Activated naive CD8-positive, alpha-beta T cell treated with anti-CD3 and anti-CD28 coated beads, Interleukin-2, amount 10 ng/mL, durations not matched to agents 7 days and 5 days (primary cell): ENCODE measurements at places on chromosomes 5 and 9. TPM values are rescaled to one million over a fixed set of nuclear protein-coding genes. Genes with fewer than 3 reads are reported as not detected.

C9orf153 gene
- 0.34 TPM for total RNA-seq

UGCG gene
- total RNA-seq, result 24.9 TPM

RNF208 gene
- 7.2 TPM for total RNA-seq

LCP2 gene
- 452 TPM for total RNA-seq

MTMR12 gene
- total RNA-seq, result 32.2 TPM

TMEM203 gene
- total RNA-seq, result 37.4 TPM

RASGEF1C gene
- total RNA-seq, result not detected

OSMR gene
- not detected for total RNA-seq

ANGPTL2 gene
- total RNA-seq, result not detected

THBS4 gene
- total RNA-seq, result 0.47 TPM

NACC2 gene
- 11.2 TPM for total RNA-seq

GPR150 gene
- total RNA-seq, result 1.2 TPM

LYRM7 gene
- 15.0 TPM for total RNA-seq

PAIP1 gene
- total RNA-seq, result 34.9 TPM

GZMA gene
- 250 TPM for total RNA-seq

SEMA5A gene
- total RNA-seq, result 0.03 TPM

MCC gene
- total RNA-seq, result 4.4 TPM

TYRP1 gene
- not detected for total RNA-seq

PCDHB9 gene
- not detected for total RNA-seq

PCDHB5 gene
- total RNA-seq, result not detected

SERF1B gene
- total RNA-seq, result 9.8 TPM

TRPM6 gene
- total RNA-seq, result not detected

DIRAS2 gene
- not detected for total RNA-seq

TPPP gene
- total RNA-seq, result 0.40 TPM

EQTN gene
- not detected for total RNA-seq

ENC1 gene
- 0.78 TPM for total RNA-seq

PDZD2 gene
- 0.14 TPM for total RNA-seq

BARX1 gene
- total RNA-seq, result 1.1 TPM

SLC38A9 gene
- 27.6 TPM for total RNA-seq

PCDHGA1 gene
- 0.11 TPM for total RNA-seq

FSD1L gene
- total RNA-seq, result 4.8 TPM

TTC23L gene
- total RNA-seq, result not detected

GLE1 gene
- total RNA-seq, result 39.3 TPM

DDX4 gene
- 0.28 TPM for total RNA-seq

GGTA1 gene
- not detected for total RNA-seq

ADCY2 gene
- not detected for total RNA-seq

UBLCP1 gene
- 28.7 TPM for total RNA-seq

DYNC2I2 gene
- 37.7 TPM for total RNA-seq

INSYN2B gene
- total RNA-seq, result not detected

CAPSL gene
- not detected for total RNA-seq

PCDHGC4 gene
- not detected for total RNA-seq

SCGB3A2 gene
- total RNA-seq, result not detected

CBY3 gene
- not detected for total RNA-seq

F12 gene
- total RNA-seq, result 2.2 TPM

NR2F1-AS1 gene
- total RNA-seq, result not detected

PTGER4 gene
- total RNA-seq, result 53.8 TPM

PCDHGB3 gene
- 0.44 TPM for total RNA-seq

IL33 gene
- total RNA-seq, result not detected
